ENCODE measurements at places on chromosomes 11 and 22. TPM values are rescaled to one million over a fixed set of nuclear protein-coding genes. Genes with fewer than 3 reads are reported as not detected.

Gene MYBPC3
- total RNA-seq: not detected

Gene PNPLA3
- total RNA-seq: 0.32 TPM

Gene AQP11
- total RNA-seq: 9.2 TPM

Gene EI24
- 82.2 TPM for total RNA-seq

Gene OR8D4
- 1.6 TPM for total RNA-seq

Gene P2RX6
- total RNA-seq: not detected

Gene TEAD1
- 46.4 TPM for total RNA-seq

Gene OR4D11
- total RNA-seq: not detected

Gene CENPM
- total RNA-seq: 22.9 TPM

Gene RAPSN
- not detected for total RNA-seq

Gene SMCO4
- total RNA-seq: 80.4 TPM

Gene ABTB2
- 23.3 TPM for total RNA-seq

Gene SLC22A12
- total RNA-seq: not detected

Gene SLC17A6
- not detected for total RNA-seq

Gene SEC14L2
- 4.5 TPM for total RNA-seq

Gene PHETA2
- total RNA-seq: 15.2 TPM

Gene CASP5
- total RNA-seq: 40.5 TPM

Gene GPR83
- not detected for total RNA-seq

Gene TCN1
- not detected for total RNA-seq

Gene RASGRP2
- 12.1 TPM for total RNA-seq

Gene TEX12
- not detected for total RNA-seq

Gene KCNE3
- 4.3 TPM for total RNA-seq

Gene SLC22A8
- not detected for total RNA-seq

Gene TMEM126B
- 29.9 TPM for total RNA-seq

Gene MAPK1
- total RNA-seq: 39.9 TPM

Gene SULT4A1
- not detected for total RNA-seq

Gene RIN1
- total RNA-seq: 8.8 TPM

Gene ARHGEF12
- 83.2 TPM for total RNA-seq

Gene OR10D3
- total RNA-seq: not detected

All from transverse colon (tissue), 4 donors.